ENCODE measurements at places on chromosomes 16 and 17.

DNA sequence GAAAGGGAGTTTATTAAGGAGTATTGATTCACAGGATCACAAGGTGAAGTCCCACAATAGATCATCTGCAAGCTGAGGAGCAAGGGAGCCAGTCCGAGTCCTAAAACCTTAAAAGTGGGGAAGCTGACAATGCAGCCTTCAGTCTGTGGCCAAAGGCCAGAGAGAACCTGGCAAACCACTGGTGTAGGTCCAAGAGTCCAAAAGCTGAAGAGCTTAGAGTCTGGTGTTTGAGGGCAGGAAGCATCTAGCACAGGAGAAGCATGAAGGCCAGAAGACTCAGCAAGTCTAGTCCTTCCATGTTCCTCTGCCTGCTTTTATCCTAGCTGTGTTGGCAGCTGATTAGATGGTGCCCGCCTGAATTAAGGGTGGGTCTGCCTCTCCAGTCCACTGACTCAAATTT is 193.0 kb downstream of the KIF2B start:
- no peak for DNase-seq

DNA sequence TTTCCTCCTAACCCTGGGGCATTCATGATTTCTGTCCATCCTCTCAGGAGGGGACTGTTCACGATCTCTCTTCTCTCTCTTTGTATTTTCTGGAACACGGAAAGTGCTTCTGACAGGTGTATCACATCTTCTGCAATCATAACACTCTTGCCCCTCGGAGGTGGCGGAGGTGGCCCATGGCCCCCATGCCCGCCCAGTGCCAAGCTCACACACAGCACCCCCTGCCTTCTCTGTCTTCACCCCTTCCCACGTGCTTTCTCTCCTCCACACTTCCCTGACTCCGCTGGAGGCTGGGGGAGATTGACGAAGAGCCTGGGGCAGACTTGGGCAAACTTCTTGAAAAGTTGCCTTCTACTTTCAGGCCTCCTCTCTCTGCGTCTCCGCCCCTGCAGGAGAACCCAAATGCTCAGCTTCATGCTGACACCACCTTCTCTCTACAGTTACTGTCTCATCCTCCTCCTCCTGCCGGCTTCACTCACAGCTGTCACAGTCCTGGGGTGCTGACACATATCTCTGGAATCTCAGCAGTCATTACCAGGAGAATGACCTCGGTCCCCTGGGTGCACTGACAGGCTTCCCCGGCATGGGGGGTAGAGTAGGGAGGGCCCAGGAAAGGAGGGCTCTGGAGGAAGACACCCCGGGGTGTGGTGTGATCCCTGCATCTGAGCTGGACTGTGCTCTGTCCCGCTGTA is 127.1 kb downstream of the ENGASE start:
- no peak for DNase-seq

GRCh38 chr17:27320222-27320560 is 26.3 kb downstream of the WSB1 start:
- no peak for DNase-seq

GRCh38 chr17:35104844-35105450 is 14.7 kb downstream of the RAD51D start:
- DNase-seq = no peak

- no peak for DNase-seq
Observed at GRCh38 chr17:45759761-45760160, 24.4 kb upstream of the CRHR1 start.

DNA sequence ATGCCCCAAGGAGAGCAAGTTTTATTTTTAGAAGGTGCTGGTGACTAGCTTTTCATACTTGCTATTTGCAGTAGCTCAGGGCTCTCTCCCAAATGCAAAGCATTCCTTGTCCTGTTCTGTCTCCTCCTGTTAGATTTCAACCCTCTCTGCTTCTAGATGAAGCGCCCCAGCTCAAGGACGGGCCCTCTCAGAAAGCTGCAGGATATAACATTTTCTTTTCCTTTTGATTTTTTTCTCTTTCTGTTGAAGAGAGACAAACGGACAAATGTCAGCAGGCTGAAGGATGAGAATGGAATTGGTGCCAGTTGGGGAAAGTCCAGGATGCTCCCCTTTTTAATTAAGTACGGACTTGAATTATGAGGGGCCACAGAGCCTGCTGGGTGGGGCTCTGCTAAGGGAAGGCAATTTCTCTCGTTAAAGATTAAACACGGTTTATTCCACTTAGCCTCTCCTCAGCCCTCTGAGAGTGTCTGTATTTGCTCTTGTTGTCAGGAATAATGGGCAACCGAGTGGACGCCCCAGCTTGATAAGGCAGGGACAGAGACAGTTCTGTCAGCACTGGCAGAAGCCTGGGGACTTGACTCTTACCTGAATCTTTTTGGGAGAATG is 6.2 kb upstream of the ETV4 start:
- no peak for DNase-seq

DNA sequence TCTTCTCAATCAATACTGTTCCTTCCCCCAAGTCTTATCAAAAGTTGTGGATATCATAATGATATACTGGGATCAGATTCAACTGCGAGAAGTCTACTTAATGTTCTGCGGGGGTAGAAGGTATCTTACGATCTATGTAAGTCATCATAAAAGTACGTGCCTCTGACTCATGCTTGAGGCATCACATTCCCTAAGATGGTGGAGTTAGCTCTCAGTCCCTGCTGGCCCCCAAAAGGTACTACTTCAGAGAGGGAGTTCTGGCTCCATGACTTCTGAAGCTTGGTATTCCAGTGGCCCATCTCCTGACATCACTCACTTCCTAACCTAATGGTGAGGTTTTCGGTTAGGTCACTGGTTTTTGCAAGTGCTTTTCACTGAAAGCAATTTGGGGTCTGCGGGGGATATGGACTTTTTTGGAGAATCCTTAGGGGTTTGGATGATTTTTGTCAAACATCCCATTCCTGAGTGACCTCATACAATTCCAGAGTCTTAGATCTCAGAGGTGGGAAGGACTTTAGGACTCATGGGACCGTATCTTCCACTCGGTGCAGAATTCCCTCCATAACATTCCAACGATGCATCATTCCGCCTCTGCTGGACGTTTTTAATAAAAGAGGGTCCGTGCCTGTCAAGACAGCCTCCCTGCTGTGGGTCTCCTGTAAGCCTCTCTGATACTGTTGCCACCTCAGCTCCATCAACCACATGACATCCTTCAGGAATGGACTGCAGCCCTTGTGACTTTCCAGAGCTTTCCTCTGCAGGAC is 74.3 kb downstream of the DYNLRB2 start:
- DNase-seq = no peak

- no peak for DNase-seq
Observed at GRCh38 chr17:14950216-14950615, 314.9 kb downstream of the PMP22 start.

GRCh38 chr17:27333410-27333980 is 39.6 kb downstream of the WSB1 start:
- DNase-seq = no peak

- DNase-seq = no peak
Observed at GRCh38 chr17:17801800-17802481, 34.8 kb downstream of the SREBF1 start.

DNA sequence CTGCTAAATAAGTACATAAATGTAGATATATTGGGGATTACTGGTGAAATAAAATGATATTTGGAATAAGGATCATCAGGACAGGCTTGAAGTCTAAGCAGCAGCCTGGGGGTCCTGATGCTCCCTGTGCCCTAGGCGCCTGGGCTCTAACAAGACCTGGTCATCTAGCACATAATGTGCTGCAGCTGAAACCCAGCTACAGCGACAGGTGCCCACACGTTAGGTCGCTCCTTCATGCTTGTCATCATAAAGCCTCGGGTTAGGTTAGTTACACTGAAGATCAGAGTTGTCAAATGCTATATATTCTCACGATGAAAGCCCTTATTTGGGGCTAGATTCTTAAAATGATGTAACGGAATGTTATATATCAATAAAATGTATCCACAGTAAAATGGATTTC is 11.5 kb downstream of the NARF start:
- no peak for DNase-seq

GRCh38 chr17:35768797-35769196 is 8.1 kb downstream of the C17orf50 start:
- DNase-seq = no peak

GRCh38 chr17:30808785-30809286 is 15.7 kb downstream of the CRLF3 start:
- no peak for DNase-seq

DNA sequence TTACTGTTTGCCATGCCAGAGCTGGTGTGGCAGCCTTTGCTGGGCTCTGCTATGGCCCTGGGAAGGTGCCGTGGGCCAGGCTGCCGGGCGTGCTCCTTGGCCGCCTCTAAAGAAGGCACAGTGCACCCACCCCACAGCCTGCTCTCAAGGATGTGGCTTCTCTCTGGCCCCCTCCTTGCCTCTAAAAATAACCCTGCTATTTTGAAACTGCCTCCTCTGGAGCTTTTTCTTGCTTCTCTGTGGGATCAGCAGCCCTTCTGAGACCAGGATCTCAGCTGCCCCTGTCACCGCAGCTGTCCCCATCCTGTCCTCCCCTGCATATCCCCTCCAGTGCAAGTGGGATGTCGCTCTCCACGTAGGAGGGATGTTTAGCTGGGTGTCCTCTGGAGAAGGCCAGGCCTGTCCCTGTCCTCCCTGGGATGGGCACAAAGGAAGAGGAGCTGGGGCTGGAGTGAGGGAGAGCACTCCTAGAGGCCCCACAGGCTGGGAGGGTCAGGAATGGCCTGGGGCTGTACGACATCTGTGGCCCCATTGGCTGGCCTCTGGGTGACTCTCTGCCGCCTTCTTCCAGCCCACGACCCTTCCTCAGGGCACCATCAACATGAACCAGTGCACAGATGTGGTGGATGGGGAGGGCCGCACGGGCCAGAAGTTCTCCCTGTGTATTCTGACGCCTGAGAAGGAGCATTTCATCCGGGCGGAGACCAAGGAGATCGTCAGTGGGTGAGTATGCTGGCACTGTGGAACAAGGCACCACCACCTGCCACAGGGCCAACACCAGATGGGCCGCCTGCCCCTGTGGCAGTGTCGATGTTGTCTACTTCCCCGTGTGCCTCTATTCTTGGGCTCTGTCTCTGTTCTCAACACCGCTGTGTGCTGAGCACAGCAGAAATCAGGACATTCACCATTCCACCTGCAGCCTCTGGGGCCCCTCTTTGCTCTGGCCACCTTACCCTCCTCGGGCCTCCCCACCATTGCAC is 79.7 kb downstream of the PLD6 start:
- DNase-seq = no peak

- no peak for DNase-seq
Observed at GRCh38 chr17:28405632-28406472, at the start of gene SLC46A1. SLC46A1 (minus strand) TSS chr17:28406212; CDS start chr17:28406114, 98 bp downstream.

GRCh38 chr16:84091460-84091859 is 25.3 kb downstream of the MBTPS1 start:
- DNase-seq = no peak

DNA sequence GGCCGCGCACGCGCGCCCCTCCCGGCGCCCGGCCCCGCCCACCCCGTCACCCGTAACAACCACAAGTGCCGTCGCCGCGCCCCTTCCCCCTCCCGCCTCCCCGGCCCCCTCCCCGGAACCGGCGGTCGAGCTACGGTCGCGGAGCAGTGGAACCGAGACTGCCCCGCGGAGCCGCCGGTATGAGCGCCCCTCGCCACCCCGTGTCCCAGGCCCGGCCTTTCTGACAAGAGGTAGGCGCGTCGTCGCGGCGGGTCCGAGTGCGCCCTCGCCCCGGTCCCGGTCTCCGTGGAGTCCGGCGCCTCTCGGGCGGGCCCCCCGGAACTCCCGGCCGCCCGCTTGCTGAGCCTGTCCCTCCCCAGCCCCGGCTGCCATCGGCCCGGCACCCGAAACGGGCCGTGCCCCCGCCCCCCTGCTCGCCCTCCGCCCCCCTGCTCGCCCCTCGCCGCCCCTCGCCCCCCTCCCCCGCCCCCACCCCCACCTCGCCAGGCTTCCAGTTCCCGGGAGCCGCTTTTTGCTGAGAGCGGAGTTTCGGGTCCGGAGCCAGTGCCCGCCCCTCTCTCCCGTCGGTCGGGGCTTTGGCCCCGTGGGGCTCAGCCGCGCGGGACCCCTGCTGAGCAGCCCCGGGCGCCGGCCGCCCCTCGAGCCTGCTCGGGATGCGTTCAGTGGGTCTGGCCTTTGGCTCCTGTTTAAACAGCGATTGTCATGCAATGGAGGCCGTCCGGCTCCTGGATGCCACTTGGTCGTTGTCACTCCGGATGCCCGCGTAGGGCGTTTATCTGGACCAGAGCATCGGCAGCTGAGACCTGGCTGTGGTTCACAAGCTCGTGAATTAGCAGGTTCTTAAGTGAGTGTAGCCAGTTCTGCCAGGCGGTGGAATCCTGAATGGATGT is at the start of gene SEC14L1:
Gene SEC14L1 (plus strand): TSS at position 92 of the 890 bp plus-strand sequence. CDS start 2,628 bp downstream, outside the sequence.
- no peak for DNase-seq

DNA sequence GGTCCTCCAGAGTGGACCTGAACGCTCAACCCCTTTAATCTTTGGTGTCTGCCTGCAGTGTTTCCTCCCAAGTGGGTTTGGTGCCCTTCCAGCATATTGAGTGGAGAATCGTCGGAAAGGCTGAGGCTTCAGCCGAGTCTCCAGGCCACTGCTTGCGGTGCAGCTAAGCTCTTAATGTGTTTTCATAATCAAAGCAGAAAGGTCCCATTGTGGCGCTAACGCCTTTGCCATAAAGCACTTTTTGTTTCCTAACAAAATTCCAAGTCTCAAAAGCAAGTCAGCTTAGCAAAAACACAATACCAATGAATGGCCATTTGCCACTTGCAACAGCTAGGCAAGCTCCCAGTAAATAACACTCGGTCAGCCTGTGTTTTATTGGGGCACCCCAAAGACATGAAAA is 57.6 kb downstream of the KSR1 start:
- DNase-seq = no peak

DNA sequence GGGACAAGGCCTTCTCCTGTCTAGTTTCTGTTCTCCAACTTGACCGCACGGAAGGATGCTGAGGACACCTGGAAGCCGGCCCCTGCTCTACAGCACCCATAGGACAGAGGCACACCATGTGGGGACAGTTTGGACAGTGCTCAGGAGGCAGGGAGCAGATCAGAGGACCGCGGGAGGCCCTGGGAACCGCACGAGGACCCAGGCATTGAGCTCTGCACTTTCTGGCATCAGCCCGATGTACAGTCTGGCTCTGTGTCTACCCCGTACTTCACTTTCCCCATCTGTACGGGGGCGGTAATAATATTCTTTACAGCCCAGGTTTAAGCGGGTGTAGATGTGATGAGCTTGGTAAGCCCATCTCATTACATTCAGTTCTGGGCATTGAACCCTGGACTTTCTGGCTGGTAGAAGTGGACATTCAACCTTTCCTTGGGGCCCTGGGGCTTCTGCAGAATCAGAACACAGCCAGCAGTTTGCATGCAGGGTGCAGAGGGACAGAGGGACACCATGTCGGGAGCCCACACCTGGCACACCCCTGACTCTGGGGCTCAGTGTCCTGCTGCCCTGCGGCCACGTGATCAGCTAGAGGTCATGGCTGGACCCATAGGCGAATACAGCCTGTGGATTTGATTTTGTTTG is 258.7 kb downstream of the SEC14L1 start:
- no peak for DNase-seq

DNA sequence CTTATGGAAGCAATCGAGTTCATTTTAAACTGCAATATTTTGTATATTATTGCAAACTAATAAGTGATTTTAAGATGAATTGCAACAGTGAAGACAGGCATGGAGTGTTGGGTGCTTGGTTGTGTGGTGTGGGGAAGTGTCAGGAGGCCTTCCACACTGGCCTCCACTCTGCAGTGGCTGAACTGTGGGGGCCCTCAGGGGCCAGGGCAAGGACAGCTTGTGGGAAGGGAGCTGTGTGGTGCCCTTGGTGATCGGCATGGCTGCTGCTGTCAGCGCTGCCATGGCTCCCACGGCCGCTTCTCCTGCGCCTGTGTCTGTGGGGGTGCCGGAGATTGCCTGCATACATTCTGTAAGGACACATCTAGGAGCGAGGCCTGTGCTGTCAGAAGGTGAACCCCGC is 19.2 kb downstream of the TCF25 start:
- no peak for DNase-seq

- no peak for DNase-seq
Observed at GRCh38 chr16:2478279-2478678, 3.4 kb downstream of the TBC1D24 start.
